CD4-positive, alpha-beta T cell treated with Interleukin-2 at 100 ng/mL for 4 hours (primary cell): ENCODE measurements at places on chromosomes 16 and 17.

- peak; percentile 89 for DNase-seq
These were observed 99.4 kb upstream of the CHMP6 start for GRCh38 chr17:80892019-80892855.

DNA sequence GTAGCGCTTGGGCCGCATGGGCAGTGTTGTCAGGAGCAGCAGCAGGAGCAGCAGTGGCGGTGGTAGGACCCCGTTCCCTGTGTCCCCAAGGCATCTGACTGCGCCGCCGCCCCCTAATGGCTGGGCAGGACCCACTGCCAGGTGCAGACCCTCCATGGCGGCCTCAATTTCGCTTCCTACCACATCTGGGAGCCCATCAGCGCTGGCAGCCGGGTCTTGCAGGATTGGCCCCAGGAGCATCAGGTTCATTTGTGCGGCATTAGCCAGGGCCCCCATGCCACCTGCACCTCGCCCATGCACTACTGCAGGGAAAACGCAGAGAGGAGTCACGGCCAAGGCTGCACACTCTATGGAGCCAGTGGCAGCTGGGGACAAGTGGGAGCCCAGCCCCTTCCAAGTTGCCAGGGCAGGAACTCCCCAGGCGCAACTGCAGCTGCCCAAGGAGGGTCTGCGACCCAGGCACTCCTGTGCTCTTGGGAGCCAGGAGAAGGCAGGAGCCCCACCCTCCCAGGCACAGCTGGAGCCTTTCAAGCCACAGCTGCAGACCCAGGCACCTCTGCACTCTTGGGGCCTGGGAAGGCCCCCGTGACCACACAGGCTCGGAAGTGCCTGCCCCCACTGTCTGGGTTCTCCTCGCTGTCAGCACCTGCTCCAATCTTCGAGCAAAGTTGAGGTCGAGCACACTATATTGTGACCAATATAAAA lies 594.2 kb downstream of the KCNJ18 start:
- DNase-seq = no peak

DNA sequence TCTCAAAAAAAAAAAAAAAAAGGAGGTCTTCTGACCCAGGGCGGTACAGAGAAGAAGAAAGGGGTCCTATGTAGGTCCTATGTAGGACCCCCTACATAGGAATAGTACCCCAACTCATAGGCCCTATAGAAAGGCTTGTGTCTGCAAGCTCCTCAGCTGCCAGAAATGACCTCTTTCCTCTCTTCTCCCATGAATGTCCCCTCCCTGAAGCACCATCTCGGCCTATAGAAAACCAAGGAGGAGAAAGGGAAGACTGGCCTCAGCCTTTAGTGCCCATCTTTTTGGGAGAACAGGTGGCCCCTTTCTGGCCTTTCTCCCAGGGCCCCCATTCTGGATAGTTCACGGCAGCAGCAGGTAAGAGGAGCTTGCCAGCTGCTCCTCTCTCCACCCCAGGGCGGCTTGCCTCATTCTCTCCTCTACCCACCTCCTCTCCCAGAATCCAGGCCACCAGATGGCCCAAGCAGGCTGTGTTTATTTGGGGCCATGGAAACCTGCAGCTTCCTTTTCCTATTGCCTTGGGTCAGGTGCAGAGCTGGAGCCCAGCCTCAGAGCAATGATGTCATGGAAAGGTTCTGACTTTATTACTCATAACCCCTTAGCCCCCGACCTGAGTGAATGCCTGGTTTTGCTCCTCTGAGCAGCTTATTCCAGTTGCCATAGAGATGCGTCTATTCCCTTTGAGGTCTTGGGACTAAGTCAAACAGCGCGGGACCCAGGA lies 1.6 kb upstream of the MRPL58 start:
- no peak for DNase-seq

- DNase-seq = no peak
These were observed 842 bp upstream of the TEDC2 start for GRCh38 chr16:2458887-2459646.

DNA sequence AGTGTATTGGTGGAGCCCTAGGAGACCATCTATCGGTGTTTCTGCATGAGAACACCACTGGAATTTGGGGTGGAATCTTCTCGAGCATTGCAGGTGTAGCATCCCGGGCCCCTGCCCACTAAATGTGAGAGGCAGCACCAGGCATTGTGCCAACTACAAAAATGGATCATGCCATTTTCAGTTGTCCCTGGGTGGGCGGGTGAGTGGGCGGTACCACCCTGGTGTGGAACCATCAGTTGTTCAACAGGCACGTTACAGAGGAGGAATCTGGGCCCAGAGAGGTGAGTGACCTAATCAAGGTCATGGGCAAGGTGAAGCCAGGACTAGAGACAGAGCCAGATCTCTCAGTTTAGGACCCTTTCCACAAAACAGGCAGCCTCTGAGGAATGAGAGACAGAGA lies 8.8 kb downstream of the PIPOX start:
- DNase-seq = no peak

GRCh38 chr17:62804822-62805221 lies 3.3 kb downstream of the MARCHF10 start:
- no peak for DNase-seq

DNA sequence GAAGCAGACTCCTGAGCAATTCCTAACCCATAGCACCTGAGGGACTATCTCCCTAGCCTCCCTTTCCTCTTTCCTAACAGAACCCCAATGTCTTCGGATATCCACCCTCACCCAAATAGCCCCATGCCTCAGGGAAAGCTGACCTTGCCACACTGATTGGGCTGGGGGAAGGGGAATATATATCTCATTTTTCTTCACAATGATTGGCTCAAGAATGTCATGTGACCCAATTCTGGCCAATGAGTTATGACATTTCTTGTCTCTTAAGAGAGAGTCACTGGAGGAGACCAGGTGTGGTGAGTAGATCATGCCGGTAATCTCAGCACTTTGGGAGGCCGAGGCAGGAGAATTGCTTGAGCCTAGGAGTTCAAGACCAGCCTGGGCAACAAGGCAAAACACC lies 71.9 kb upstream of the NLK start:
- DNase-seq = no peak
